ENCODE measurements at places on chromosomes 2 and 18. TPM values are rescaled to one million over a fixed set of nuclear protein-coding genes. Genes with fewer than 3 reads are reported as not detected.

CD8B2 gene
- not detected for total RNA-seq

NGEF gene
- total RNA-seq = 0.20 TPM

FRZB gene
- total RNA-seq = not detected

DNA sequence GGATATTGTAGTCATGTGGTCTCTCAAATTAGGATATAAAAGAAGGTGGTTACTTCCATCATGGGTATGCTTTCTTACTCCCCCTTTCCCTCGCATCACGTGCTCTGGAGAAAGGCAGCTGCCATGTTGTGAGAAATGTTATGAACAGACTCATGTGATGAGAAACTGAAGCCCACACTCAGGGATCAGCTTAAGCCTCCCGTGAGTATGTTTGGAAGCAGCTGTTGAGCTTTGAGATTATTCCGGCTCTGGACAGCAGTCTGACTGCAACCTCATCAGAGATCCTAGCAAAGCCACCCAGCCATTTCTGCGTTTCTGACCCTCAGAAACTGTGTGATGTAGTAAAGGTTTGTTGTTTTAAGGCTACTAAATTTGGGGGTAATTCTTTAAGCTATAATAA, 700.1 kb downstream of the ADCYAP1 start:
- H3K27ac ChIP-seq = no peak overlapping the region
- no peaks in the 10 kb centered on the region for H3K4me1 ChIP-seq
- no peak overlapping the region for H3K4me3 ChIP-seq
- no peak for DNase-seq

DNA sequence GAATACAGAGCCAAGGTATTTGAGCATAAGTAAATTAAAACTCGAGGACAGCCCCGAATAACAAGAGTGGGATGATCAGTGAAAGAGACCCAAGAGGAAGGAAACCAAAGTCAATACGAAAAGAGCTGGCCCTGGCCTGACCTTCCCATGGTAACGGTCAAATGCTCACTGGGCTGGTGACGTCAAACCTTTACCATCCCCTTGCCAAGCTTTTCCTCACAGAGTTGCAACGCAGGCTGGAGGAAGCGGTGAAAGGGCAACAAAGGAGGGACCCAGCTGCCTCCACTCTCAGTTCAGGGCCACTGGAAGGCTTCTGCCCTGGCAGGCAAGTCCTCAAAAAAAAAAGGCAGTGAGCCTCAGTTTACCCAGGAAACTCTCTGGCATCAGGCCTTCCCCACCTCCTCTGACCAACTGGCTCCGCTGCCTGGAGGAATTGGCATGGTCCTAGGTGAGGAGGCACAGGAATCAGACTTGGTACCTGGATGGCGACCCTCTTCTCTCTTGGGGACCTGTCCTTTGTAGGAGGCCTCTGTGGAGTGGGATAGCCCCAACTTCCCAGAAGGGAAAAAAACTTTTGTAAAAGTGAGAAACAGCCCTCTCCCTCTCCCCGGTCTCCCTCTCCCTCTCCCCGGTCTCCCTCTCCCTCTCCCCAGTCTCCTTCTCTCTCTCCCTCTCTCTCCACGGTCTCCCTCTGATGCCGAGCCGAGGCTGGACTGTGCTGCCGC, 212.4 kb downstream of the ANAPC1 start:
- H3K4me3 ChIP-seq = no peak overlapping the region
- peaks cover 2% of the 10 kb centered on the region for H3K27me3 ChIP-seq
- no peaks in the 10 kb centered on the region for H3K36me3 ChIP-seq
- no peak overlapping the region for H3K27ac ChIP-seq

DNA sequence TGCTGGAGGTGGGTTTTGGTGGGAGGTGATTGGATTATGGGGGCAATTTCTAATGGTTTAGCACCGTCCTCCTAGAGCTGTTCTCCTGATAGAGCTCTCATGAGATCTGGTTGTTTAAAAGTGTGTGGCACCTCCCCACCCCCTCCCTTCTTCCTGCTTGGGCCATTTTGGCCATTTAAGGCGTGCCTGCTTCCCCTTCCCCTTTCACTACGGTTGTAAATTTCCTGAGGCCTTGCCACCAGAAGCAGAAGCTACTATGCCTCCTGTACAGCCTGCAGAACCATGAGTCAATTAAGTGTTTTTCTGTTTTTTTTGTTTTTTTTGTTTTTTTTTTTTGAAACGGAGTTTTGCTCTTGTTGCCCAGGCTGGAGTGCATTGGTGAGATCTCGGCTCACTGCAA, 335.7 kb upstream of the HS6ST1 start:
- H3K27ac ChIP-seq = no peak overlapping the region
- H3K36me3 ChIP-seq = no peaks in the 10 kb centered on the region
- no peak for DNase-seq
- H3K4me3 ChIP-seq = no peak overlapping the region

Measured in HFFc6 (cell line).